ENCODE measurements at places on chromosomes 11 and 22. TPM values are rescaled to one million over a fixed set of nuclear protein-coding genes. Genes with fewer than 3 reads are reported as not detected.

The IFITM10 gene
- total RNA-seq = not detected

GRCh38 chr11:128497061-128497775 is 90.1 kb downstream of the ETS1 start:
- H3K27me3 ChIP-seq = no peaks in the 10 kb centered on the region
- peak; percentile 83 for DNase-seq
- H3K36me3 ChIP-seq = peaks cover 9% of the 10 kb centered on the region

DNA sequence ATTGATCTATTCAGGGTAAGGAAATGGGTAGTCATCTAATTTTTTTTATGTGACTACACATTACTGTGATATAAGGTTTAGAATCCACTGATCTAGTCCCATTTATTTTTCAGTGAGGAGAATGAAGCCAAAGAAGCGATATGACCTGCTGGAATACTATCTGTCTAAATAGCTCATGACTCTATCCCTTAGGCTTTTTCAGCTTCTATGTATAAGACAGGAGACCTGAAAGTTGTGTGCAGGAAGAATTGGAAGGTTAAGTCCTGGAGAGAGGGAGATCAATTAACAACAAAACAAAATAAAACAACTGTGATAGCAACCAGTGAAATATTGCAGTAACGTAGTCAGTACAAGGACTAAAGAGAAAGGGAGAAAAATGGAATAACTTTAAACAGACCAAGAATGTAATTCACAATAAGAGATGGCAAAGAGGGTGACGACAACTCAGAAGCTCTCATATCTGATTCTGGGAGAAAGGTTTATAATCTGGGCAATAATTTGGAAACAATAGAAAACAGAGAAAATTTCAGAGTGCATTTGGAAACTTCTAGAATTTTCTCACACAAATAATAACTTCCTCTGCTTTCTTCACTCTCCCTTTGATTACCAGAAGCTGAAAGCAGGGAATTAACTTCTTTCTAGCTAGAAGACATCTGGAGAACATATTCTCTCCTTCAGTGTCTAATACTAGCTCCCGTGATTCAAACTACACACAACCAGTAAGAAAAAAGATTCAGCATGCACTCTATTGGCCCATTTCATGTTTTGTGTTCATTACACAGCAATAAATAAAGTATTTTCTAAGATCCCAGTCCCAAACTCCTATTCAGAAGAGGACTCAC is 19.2 kb upstream of the CASP12 start:
- H3K4me3 ChIP-seq = peak overlapping the region; percentile 11
- no peaks in the 10 kb centered on the region for H3K36me3 ChIP-seq
- 0 out of 2 replicates have a peak, but pooled peaks cover 3% of the 10 kb centered on the region for H3K27me3 ChIP-seq
- no peak overlapping the region for H3K27ac ChIP-seq

- no peak for DNase-seq
- no peak overlapping the region for H3K4me3 ChIP-seq
- no peaks in the 10 kb centered on the region for H3K36me3 ChIP-seq
- H3K4me1 ChIP-seq = no peaks in the 10 kb centered on the region
- no peaks in the 10 kb centered on the region for H3K27me3 ChIP-seq
Observed at GRCh38 chr22:43389227-43389836, 22.5 kb upstream of the MPPED1 start.

DNA sequence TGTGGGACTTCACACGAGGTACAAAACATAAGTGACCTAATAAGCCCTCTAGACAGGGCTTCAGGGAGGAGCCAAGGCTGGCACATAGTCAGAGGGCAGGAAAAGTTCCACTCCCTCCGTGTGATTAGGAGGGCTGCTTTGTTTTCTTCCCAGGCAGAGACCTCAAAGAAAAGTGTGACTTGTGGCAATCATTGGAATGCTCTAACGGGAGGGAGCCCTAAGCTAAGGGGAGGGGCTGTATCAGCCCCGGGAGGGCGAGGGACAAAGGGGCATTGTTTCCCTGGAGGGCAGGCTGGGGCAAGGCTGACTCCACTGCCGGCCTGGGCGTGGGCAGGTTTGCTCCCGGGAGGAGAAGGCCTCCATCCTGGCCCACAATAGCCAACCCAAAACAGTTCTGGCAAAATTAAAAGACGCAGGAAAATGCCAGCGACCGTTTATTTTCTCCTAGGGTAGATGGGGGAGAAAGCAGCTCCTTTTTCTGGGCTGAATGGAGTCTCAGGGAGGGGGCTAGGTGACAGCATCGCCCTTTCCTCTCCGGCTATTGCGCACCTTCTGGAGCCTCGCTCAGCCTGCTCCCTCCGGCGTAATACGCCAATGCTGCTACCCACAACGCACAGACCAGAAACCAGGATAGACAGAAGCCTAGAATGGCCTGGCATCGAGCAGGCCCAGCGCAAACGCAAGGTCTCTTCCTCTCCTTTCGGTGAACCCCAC is 60.2 kb downstream of the ENDOD1 start:
- H3K27ac ChIP-seq = no peak overlapping the region
- H3K27me3 ChIP-seq = no peaks in the 10 kb centered on the region
- H3K4me1 ChIP-seq = peaks cover 27% of the 10 kb centered on the region
- DNase-seq = no peak
- no peaks in the 10 kb centered on the region for H3K36me3 ChIP-seq

- no peak for DNase-seq
- H3K27ac ChIP-seq = no peak overlapping the region
- no peaks in the 10 kb centered on the region for H3K27me3 ChIP-seq
- peaks cover 24% of the 10 kb centered on the region for H3K4me1 ChIP-seq
- no peaks in the 10 kb centered on the region for H3K36me3 ChIP-seq
Observed at GRCh38 chr11:846496-847098, 3.9 kb downstream of the TSPAN4 start.

The OR52K2 gene
- total RNA-seq = not detected

DNA sequence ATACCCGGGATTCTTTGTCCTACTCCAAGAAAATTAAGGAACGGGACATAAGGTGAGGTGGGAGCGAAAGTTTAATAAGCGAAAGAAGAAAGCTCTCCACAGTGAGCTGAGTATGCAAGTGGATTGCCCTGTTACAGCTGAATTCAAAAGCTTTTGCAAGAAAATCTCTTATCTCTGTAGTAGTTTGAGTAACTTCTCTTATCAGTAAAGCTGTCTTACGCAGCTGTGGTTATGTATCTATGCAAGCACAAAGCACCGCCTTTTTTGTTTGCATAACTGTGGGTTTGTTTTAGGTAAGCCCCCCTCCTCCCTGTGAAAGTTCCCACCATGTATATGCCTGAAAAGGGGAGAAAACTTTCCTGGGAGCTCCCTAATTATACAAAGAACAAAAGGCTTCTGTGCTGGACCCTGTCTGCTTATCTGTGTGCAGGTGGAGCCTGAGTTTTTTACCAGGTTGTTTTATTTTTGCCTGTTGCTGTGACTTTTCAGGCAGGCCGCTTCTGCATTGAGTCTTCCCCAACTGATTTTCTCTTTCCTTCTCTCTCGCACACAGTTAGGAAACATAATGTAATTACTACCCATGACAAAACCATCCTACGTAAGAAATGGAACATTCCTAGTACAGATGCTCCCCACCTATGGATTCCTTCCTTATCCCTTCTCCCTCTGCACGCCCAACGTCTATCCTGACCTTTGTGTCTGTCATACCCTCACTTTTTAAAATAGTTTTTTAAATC is 837 bp upstream of the PLAAT5 start:
- no peak overlapping the region for H3K27ac ChIP-seq
- H3K36me3 ChIP-seq = no peaks in the 10 kb centered on the region
- no peaks in the 10 kb centered on the region for H3K4me1 ChIP-seq
- DNase-seq = no peak
- no peak overlapping the region for H3K4me3 ChIP-seq

GRCh38 chr22:36048911-36049677 is 20.5 kb upstream of the RBFOX2 start:
- H3K4me1 ChIP-seq = no peaks in the 10 kb centered on the region
- H3K4me3 ChIP-seq = no peak overlapping the region
- no peaks in the 10 kb centered on the region for H3K36me3 ChIP-seq
- H3K27me3 ChIP-seq = no peaks in the 10 kb centered on the region
- no peak for DNase-seq

DNA sequence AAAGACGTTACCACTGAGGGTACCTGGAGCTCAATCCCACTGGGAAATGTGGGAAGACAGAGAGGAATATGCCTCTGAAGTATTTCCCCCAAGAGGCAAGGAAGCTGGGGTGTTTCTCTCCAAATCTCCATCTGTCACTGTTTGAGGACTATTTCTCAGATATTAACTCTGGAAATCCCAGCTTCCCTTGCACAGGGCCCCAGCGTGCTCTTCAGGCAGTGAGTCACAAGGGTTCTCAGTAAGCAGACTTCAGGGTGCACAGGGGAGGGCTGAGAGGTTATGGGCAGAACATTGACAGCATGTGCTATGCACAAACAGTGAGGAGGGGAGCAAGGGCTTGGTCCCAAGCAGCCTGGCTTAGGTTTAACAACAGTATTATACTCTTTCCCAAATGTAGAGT is 60.9 kb upstream of the EED start:
- no peak overlapping the region for H3K27ac ChIP-seq
- H3K4me3 ChIP-seq = no peak overlapping the region
- H3K27me3 ChIP-seq = no peaks in the 10 kb centered on the region
- H3K36me3 ChIP-seq = no peaks in the 10 kb centered on the region

GRCh38 chr11:115871161-115871760 is 367.0 kb upstream of the CADM1 start:
- no peak overlapping the region for H3K4me3 ChIP-seq
- H3K27ac ChIP-seq = no peak overlapping the region
- peaks cover 29% of the 10 kb centered on the region for H3K4me1 ChIP-seq

GRCh38 chr22:50190941-50191741 is 5.4 kb downstream of the TRABD start:
- H3K27me3 ChIP-seq = no peaks in the 10 kb centered on the region
- peak overlapping the region; percentile 97 for H3K27ac ChIP-seq
- H3K36me3 ChIP-seq = 0 out of 2 replicates have a peak, but pooled peaks cover 5% of the 10 kb centered on the region
- peaks cover 91% of the 10 kb centered on the region for H3K4me1 ChIP-seq
- DNase-seq = peak; percentile 93
- H3K4me3 ChIP-seq = peak overlapping the region; percentile 66

DNA sequence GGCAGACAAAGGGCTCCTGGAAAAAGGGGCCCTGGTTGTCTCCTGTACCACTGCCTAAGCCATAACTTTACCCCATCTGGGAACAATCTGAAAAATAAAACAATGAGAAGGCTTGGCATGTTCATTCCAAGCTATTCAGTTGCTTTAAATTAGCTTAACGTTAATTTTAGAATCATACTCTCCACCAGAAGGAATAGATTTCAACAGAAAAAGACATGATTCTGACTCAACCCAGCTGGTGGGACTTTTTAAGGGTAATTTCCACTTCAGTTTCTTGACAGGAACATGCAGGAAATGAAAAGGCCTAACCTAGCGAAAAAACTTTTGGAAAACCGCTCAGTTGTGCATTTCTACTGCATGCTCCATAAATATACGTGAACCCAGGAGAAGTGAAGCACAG is 7.9 kb downstream of the SF3A1 start:
- H3K4me3 ChIP-seq = no peak overlapping the region
- DNase-seq = no peak
- no peaks in the 10 kb centered on the region for H3K27me3 ChIP-seq
- no peak overlapping the region for H3K27ac ChIP-seq
- H3K36me3 ChIP-seq = peaks cover 69% of the 10 kb centered on the region

DNA sequence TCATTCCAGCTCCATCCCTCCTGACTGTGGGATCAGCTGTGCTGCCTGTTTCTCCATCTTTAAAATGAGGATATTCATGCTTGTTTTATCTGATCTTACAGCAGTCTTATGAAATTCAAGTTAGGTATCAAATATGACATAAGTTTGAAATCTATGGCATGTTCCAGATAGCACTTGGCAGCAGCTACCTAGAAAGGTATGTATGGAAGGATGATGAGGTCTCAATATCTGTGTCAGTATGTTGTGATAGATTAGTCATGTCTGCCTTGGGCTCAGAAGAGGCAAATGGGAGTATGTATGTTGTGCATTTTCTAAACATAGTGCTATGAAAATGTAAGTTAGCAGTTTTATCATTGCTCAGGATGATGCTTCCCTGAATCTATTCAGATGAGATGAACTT is 122.1 kb downstream of the NAV2 start:
- H3K4me1 ChIP-seq = no peaks in the 10 kb centered on the region
- no peak overlapping the region for H3K4me3 ChIP-seq
- DNase-seq = no peak
- no peaks in the 10 kb centered on the region for H3K27me3 ChIP-seq

DNA sequence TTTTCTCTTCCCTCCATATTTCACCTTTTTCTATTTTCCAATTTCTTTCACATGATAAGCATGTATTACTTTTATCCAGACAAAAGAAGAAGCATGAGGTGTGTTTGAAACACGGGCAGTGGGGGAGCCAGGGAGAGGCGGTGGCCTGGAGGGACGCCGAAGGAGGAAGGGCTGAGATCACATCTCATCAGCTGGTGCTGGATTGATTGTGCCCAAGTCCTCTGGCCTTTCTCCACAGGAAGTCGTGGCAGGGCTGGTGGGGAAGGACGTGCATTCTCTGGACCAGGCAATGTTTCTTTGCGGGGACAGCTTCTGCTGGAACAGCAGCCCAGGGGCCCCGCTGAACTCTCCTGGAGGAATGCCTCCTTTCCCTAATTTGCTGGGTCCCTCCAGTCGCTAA is 82.9 kb downstream of the MIAT start:
- no peak overlapping the region for H3K27ac ChIP-seq
- H3K4me1 ChIP-seq = no peaks in the 10 kb centered on the region
- no peak overlapping the region for H3K4me3 ChIP-seq
- H3K36me3 ChIP-seq = no peaks in the 10 kb centered on the region
- DNase-seq = no peak

- H3K4me1 ChIP-seq = no peaks in the 10 kb centered on the region
- no peaks in the 10 kb centered on the region for H3K36me3 ChIP-seq
- no peaks in the 10 kb centered on the region for H3K27me3 ChIP-seq
- no peak for DNase-seq
- H3K27ac ChIP-seq = no peak overlapping the region
Observed at GRCh38 chr11:22749536-22749935, 80.1 kb downstream of the SVIP start.

The OR52H1 gene
- total RNA-seq = not detected

The MUC15 gene
- not detected for total RNA-seq

The PDGFD gene
- total RNA-seq = 360 TPM

DNA sequence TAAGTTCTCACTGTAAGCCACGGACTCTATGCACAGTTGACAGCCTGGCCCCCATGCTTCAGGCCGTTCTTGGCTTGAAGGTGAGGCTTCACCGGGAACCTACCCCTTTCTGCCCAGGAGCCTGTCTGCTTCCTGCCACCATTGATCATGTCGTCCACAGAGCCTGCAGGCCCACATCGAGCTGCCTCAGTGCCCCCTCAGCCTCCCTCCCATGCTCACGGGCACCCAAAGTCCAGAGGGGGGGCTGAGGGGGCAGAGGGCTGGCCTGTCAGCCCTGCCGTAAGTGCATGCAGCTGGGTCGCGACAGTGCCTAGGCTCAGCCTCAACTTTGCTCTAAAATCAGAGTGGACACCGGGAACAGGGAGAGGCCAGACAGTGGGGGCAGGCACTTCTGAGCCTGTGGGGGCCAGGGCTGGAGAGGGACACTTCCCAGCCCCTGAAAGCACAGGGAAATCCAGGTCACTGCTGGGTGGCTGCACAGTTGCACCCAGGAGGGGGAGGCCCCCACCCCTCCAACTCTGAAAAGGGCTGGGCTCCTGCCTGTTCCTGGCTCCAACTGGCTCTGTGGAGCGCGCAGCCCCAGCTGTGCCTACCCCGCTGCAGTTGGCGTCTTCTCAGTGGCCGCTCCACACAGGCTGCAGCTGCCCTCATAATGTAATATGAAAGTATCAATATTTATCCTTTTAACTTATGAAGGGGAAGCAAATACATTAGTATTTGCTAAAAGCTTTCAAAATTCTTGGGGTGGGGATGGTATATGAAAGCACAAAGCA is 598.6 kb downstream of the DLG2 start:
- no peaks in the 10 kb centered on the region for H3K36me3 ChIP-seq
- H3K27me3 ChIP-seq = no peaks in the 10 kb centered on the region
- no peaks in the 10 kb centered on the region for H3K4me1 ChIP-seq

The PHOX2A gene
- total RNA-seq = not detected

- H3K4me3 ChIP-seq = no peak overlapping the region
- no peaks in the 10 kb centered on the region for H3K27me3 ChIP-seq
- no peaks in the 10 kb centered on the region for H3K36me3 ChIP-seq
- DNase-seq = no peak
- H3K4me1 ChIP-seq = peaks cover 17% of the 10 kb centered on the region
Observed at GRCh38 chr22:19896665-19897355, 42.1 kb upstream of the GNB1L start.

All from Karpas-422 (cell line).